ENCODE measurements at places on chromosomes 16 and 17.

GRCh38 chr17:76090517-76091129, 11.6 kb downstream of the ZACN start:
- DNase-seq, result no peak

DNA sequence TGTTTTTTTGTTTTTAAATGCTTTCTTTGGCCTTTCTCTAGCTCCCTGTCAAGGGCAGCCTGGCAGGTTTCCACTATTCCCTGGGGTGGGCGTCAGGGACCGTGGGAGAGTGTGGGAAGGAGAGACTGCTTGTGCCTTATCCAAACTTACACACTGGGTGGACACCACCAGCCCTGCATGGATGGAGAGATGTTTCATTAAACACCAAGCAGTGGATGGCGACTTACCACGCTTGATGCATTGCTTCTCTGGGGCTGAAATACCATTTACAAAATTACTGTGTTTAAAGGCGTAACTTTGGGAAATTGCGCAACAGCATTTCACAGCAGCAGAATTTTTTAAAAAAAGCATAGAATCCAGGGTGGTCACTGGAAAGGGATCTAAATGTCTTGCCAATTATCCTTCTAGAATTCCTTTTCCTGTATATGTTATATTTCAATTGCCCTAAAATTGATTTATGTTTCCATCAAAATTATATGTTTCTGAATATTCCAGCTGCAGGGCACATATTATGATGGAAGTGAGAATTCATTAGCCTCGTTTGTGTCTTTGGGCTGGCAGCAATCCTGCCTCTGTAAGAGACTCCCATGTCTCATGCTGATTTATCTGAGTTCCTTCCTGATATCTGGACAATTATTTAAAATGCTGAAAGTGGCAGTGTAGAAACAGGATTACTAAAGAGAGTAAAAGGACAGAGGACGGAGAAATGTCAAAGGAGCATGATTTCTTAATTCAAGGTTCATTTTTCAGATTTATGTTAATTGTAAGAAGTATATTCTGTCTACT, 247.3 kb downstream of the GRIN2A start:
- no peak for DNase-seq

DNA sequence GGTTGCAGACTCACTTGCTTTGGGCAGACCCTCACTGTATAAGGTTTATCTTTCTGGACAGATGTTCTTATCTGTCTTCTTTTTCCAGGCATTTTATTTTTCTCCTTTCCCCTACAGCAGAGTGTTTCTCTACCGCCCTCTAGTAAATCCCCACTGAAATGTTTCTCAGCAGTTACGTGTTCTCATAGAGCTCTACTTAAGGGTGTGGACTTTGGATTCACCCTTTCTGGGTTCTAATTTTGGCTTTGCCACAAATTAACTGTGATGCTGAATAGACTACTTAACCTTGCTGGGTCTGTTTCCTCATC, 2.0 kb downstream of the ADAT1 start:
- no peak for DNase-seq

GRCh38 chr17:17740615-17741348, 59.5 kb downstream of the RAI1 start:
- DNase-seq, result no peak

GRCh38 chr17:17570798-17571716, 20.5 kb downstream of the PEMT start:
- DNase-seq, result no peak

DNA sequence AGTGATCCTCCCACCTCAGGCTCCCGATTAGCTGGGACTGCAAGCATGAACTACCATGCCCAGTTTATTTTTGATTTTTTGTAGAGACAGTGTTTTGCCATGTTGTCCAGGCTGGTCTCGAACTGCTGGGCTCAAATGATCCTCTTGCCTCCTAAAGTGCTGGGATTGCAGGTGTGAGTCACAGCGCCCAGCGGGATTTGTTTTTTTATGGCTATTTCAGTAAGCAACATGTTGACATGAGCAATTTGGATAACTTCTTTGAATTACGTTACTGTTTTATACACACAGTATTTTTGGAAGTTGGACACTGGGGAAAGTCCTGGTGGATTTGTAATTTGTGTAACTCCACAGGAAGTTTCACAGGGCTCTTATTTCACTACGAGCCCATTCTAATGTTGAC, 18.5 kb upstream of the RHOT1 start:
- no peak for DNase-seq

DNA sequence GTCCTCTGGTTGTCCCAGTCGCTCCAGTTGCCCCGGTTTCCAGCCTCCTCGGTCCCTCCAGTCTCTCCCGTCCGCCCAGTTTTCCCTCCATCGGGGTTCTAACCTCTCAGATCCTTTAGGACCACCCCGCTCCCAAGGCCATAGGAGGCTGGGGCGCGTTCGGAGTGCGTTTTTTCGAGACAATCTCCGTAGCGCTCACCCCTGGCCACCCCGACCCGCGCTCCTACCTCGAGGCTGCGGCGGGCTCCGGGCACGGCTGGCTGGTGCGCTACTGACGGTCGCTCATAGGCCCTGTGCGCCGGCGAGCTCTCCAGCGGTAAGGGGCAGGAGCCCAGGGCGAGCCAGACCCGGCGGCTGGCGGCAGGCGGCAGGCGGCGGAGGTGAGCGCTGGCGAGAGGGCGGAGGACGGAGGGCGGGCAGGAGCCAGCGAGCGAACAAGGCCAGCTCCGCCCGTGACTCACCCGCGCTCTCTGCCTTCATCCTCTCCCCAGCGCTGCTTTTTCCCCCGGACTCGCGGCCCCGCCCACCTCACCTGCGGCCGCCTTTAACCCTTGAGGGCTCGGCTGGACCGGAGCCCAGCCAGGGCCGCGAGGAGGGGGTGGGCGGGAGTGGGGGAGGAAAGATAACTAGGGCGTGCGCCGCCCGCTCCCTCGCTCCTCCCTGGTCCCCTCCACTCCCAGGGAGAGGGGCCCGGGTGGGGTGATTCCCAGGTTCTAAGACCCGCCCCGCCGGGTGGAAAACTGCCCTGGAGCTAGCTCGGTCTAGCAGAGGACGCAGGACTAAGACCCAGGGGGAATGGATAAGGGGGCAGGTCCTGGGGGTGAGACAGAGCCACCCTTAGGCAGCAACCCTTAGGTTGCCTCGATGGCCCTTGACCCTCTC, at the start of gene SP6:
SP6 (minus strand) TSS at position 472 of the 882 bp plus-strand sequence. CDS start 2,734 bp downstream, outside the sequence.
- DNase-seq, result no peak

DNA sequence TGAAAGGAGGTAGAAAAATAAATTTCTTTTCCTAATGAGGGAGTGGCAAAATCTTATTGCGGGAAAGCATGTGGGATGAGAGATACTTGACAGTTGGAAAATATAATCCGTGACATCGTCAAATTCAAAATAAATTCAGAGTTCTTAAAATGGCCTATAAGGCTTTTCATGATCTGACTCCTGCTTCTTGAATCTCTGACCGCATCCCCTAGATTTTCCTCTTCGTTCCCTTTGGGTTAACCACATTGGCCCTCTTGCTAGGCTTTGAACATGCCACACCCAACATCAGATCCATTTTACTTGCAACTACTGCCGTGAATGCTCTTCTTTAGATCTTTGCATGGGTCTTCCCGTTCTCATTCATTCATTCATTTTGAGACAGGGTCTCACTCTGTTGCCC, 50.1 kb downstream of the NF1 start:
- DNase-seq, result no peak

DNA sequence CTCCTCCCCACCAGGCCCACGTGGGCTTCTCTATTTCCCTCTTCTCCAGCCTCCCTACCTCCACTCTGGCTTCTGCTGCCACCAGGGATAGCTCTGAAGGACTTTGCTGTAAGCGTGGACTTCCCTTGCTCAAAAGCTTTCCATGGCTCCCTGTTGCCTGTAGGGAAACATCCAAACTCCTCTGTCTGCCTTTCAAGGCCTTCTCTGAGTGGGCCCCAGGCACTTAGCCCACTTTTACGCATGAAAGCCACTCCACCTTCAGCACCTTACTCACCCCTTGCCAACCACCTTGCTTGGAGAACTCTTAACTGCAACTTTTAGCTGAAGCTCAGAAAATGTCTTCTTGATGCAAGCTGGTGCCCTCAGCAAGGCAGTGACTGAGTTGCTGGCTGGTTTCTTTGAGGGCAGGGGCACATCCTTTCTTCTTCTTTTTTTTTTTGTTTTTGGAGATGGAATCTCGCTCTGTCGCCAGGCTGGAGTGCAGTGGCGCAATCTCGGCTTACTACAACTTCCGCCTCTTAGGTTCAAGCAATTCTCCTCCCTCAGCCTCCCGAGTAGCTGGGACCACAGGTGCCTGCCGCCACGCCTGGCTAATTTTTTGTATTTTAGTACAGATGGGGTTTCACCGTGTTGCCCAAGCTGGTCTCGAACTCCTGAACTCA, 52.0 kb upstream of the DLX4 start:
- no peak for DNase-seq

DNA sequence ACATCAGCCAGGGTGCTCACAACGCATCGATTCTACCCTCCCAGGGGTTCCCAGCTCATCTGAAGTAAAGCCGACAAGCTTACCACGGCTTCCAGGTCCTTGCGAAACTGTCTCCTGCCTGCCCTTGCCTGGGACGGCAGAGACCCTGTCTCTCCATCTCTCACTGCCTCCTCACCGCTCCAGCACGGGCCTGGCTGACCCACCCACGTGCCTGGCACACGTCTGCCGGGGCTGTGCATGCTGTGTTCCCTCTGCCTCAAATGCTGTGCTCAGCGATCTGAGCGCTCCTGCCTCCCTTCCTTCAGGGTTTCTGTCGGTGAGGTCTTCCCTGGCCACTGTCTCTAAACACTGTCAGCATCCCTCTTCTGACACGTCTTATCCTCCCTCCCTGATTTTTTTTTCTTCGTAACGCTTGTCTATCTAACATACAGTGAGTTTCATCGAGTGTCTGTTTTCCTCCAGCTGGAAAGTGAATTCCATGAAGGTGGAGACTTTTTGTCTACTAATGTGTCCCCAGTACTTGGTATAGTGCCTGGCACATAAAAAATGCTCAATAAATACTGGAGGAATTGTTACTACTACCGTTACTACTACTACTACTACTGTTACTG, 208.4 kb downstream of the IRF8 start:
- DNase-seq, result no peak

- DNase-seq, result no peak
Measured at GRCh38 chr16:69273009-69273408, 38.1 kb upstream of the VPS4A start.

GRCh38 chr16:31360251-31360650, 5.3 kb downstream of the ITGAX start:
- DNase-seq, result no peak

DNA sequence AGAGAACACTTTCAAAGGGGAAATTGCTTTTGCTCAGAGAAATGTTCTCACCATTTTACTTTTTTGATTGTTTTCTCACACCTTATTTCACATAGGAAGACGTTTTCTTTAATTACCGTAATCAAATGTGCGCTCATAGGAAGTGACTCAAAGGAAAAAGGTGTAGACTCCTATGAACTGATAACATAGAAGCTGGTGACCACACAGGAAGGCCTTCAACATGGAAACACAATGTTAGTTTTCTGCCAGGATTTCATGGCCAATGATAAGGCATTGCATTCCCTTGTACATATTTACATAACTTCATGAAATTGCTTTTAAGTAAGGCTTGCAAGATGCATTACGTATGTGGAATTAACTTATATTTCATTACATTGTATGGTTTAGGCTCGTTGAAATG, 40.9 kb upstream of the KCNJ16 start:
- no peak for DNase-seq

GRCh38 chr16:1331712-1332617, 1.5 kb upstream of the BAIAP3 start:
- no peak for DNase-seq
